ENCODE measurements at places on chromosomes 5 and 9.

GRCh38 chr9:94084314-94084713 is at the start of gene PTPDC1:
Gene PTPDC1 (plus strand): TSS chr9:94084464. CDS start chr9:94084531, 67 bp downstream.
- DNase-seq: no peak

GRCh38 chr5:130462516-130462915 is 558.3 kb downstream of the CHSY3 start:
- no peak for DNase-seq

- DNase-seq: no peak
Measured at GRCh38 chr5:78640662-78641474, 7.7 kb downstream of the LHFPL2 start.

DNA sequence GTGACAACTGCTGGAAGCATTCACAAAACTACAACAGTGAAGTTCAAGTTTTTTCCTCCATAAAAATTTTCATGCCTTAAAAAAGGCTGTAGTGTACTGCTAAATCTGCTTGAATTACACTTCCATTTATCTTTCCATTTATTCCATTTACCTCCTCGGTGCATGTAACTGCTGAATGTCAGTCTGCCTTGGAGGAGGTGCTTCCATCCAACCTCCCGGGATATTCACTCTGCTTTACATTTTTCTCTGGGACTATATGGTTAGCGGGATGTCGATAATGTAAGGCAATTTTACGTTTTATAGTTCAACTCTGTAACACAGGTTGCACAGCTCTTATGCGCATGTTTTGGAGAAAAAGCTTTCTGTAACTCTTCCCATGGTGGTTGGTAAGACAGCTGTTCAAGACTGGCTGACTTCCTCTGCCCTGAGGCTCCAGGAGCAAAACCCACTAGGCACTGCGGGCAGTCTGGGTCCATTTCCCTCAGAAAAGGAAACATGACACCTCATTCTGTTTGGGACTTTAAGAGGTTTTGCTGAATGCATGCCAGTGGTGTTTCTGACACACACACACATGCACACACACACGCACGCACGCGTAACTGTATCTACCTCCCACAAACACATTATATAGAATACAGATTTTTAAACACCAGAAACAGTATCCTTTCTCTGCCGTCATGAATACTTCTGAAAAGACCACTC is 66.1 kb downstream of the SPTLC1 start:
- no peak for DNase-seq

- no peak for DNase-seq
Measured at GRCh38 chr5:178526773-178527457, 63.3 kb downstream of the COL23A1 start.

DNA sequence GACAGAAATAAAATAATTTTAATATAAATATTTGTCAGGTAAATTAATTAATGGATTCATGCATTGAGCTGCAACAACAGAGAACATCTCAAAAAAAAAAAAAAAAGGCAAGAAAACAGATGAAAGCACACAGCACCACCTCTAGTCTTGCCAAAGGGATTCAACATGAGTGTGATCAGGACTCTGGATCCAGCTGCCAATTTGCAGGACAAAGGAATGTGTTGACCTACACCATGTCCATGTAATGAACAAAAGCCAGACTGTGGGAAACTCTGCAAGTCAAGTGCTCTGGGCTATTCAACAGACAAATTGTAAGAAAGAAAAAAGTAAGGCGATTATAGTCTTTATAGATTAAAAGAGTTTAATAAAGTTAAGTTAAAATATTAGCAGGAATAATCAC is 769.3 kb downstream of the TLR4 start:
- DNase-seq: no peak

DNA sequence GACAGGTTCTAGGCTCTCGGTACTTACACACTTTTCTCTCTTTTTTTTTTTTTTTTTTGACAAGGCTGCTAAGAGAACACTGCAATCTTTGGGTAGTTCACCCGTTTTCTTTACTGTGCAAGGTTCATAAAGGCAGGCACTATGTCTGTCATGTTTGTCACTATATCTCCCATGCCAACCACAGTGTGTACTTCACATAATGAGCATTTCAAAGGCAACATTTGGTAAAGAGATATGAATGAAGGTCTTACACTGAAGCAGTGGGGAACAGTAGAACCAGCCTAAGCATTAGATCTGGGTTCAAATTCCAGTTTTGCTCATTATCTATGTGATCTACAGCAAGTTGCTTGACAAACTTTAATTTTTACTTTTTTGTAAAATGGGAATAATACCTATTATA is 1.5 kb upstream of the HMGCR start:
- DNase-seq: no peak

GRCh38 chr9:2043881-2044462 is 28.8 kb downstream of the SMARCA2 start:
- no peak for DNase-seq

DNA sequence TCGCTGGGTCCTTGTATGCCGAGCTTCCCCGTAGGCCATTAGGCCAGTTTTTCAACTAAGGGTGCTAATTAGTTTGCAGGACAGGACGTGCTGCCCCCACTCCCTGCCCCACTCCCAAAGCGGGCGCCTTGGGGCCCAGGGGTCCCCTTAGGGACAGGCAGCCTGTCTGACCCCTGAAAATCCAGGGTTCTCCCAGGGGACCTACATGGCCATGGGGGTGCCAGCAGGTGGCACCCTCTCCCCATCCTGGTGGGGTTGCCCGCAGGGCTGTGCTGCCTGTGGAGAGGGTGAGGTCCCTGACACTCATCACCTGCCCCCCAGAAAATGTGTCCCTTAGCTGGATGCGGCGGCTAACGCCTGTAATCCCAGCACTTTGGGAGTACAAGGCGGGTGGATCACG is 8.5 kb upstream of the CCDC187 start:
- peak; percentile 23 for DNase-seq

DNA sequence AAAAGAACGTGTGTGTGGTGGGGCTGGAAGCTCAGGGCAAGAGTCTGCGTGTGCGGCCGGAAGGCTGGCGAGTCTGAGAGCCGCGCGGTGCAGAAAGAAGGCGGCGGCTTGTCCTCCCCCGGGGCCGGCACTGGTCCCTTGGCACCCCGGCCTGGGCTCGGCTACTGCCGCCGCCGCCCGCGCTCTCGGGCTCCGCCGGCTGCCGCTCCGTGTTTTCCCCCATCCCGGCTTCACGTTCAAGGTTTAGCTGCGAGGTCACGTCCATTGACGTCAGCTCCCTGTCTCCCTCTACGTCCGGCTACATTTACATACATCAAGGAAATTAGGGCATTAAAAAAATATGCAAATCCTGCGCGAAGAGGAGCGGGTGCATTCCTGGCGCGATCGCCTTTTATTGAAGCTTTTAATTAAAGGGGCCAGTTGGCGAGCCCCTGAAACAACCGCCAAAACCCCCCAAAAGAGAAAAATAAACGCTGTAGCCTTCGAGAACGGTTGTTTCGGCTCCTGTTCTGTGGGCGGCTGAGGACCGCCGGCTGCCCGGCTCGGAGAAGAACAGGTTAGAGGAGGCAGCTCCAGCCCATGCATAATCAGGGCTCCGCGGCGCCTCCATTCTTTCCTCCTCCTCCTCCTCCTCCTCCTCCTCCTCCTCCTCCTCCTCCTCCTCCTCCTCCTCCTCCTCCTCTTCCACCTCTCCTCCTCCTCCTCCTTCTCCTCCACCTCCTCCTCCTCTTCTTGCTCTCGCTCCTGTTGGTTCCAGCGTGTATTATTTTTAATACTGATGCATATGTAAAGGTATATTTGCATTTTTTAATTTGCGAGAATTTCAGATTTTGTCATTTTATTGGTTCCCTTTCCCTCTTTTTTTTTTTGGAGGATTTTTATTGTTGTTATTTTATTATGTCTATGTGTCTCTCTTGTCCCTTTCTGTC is 207.0 kb downstream of the MEF2C start:
- no peak for DNase-seq

DNA sequence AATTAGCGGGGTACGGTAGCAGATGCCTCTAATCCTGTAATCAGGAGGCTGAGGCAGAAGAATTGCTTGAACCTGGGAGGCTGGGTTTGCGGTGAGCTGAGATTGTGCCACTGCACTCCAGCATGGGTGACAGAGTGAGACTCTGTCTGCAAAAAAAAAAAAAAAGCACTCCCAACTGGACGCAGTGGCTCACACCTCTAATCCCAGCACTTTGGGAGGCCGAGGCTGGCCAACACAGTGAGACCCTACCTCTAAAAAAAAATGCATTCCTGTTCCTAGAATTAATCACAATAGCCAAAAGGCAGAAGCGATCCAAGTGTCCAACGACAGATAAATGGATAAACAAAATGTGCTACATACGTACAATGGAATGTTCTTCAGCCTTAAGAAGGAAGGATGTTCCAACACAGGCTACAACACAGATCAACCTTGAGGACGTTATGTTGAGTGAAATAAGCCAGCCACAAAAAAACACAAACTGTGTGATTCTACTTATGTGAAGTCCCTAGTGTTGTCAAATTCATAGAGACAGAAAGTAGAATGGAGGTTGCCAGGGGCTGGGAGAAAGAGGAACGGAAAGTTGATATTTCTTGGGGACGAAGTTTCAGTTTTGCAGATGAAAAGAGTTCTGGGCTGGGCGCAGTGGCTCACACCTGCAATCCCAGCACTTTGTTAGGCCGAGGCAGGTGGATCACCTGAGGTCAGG is 13.8 kb downstream of the FAM78A start:
- no peak for DNase-seq

GRCh38 chr5:53543401-53543800 is 17.0 kb upstream of the NDUFS4 start:
- DNase-seq: no peak

- DNase-seq: no peak
Measured at GRCh38 chr5:136309376-136309775, 56.0 kb downstream of the TRPC7 start.
